ENCODE measurements at places on chromosomes 6 and 20.
A peak's percentile ranks its signal among the peaks of the same experiment; 100 is the strongest.

- peak; percentile 75 for DNase-seq
Observed at GRCh38 chr6:149317644-149318571, at the start of gene TAB2. TSS of gene TAB2 (plus strand) at chr6:149317712. CDS start at chr6:149369998, 52,286 bp downstream.

DNA sequence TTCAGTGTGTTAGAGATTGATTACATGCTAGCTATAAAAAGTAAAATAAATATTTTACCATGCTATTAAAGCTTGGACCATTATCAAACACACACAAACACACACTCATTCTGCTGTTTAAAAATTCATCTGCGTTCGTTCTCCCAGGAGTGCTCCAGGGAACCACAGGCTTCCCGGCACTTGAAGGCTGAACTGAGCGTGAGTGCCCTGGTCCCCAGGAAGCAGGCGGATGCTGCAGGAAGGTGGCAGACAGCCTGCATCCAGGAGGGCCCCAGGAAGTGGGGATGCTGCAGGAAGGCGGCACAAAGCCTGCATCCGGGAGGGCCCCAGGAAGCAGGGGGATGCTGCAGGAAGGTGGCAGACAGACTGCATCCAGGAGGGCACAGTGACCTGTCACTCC lies 147.2 kb upstream of the SNX9 start:
- DNase-seq: no peak

GRCh38 chr6:116482780-116483179 lies 21.6 kb downstream of the CALHM6 start:
- no peak for DNase-seq

DNA sequence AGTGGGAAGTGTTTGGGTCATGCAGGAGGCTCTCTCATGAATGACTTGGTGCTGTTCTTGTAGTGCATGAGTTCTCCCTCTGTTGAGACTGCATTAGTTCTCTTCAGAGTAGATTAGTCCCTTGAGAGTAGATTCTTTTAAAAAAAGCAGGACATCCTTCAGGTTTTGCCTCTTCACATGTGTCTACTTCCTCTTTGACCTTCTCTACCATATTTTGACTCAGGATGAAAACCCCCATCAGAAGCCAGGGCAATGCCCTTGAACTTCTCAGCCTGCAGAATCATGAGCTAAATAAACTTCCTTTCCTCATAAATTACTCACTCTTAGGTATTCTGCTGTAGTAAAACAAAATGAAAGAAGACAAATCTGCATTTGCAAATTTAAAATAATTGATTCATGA lies 170.3 kb downstream of the CD109 start:
- DNase-seq: no peak

GRCh38 chr6:126015863-126016262 lies 29.5 kb downstream of the TRMT11 start:
- no peak for DNase-seq

DNA sequence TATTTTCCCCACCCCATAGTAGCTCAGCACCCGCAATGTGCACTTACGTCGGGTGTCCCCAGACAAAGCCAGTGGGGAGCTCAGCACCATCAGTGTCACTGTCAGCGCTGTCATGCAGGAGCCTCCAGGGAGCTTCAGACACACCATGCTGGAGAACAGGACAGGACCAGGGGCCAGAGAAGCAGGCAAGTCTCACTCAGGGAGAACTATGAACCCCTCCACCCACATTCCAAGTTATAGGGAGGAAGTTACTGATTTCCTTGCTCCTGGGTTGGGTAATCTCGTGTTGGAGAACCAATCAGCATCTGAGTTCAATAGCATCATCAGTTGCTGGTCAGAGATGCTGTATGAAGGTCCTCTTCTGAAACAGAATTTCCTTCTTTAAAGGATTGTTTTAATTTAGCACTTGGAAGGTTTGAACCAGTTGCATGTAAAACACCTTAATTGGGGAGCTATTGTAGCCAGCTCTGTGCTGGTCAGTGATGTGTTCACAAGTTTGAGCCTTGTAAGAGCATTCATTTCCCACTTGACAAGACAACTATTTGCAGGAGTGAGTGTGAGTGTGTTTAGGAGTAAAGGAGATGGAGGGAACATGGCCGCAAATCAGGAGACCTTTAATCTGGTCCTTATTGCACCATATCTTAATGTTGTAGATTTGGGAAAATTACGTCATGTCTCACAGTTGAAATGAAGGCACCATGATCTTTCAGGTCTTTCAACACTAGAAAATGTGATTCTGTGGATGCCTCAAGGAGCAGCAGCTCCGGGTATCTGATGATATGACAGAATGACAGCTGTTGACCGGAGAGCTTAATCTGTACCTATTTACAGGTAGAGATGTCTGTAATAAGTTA lies at the start of gene HLA-DRB1:
TSS of gene HLA-DRB1 (minus strand) at position 253 of the 854 bp plus-strand sequence. CDS start at position 147, 106 bp downstream.
- DNase-seq: peak; percentile 92

DNA sequence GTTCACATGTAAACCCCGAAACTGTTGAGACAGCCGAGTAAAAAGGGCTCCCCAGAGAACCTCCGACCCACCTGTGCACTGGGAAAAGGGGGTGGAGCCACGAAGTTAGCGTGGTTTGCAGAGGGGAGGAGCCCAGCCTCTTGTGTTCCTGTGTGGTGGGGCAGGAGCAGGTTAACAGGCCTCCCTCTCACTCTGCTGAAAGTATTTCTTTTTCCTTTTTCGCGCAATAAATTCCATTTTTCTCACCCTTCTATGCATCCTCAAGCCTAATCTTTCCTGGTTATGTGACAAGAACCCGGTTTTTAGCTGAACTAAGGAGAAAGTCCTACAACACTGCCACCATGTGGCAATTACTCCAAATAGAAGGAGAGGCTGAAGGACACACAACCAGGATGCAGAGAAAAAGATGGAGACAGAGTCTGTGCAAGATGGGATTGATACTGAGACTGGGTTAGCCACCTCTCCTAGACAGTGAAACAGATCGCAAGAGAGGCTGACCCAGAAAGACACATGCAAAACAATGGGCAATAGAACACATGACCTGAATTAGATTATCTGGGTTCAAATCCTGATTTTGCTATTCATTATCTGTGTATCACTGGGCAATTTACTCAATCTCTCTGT lies 168.7 kb upstream of the PRSS16 start:
- peak; percentile 37 for DNase-seq

GRCh38 chr6:30769853-30770524 lies 25.6 kb upstream of the IER3 start:
- DNase-seq: no peak

DNA sequence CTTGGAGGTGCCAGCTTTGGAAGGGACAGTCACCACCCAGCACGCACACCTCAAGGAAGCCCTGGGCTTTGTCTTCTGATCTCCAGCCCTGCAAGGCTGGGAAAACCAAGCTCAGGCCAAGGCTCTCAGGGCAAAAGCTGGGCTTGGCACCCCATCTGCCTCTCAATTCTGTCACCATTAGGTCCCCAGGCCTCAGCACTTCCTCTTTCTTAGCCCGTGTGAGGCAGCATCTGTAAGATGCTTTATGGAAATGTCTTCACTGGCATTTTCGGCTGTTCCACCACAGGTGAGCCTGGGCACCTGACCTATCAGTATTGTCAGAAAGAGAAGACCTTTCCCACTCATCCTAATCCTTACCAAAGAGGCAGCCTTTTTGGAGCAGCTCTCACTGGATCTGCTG lies 24.6 kb downstream of the GMEB2 start:
- DNase-seq: no peak

DNA sequence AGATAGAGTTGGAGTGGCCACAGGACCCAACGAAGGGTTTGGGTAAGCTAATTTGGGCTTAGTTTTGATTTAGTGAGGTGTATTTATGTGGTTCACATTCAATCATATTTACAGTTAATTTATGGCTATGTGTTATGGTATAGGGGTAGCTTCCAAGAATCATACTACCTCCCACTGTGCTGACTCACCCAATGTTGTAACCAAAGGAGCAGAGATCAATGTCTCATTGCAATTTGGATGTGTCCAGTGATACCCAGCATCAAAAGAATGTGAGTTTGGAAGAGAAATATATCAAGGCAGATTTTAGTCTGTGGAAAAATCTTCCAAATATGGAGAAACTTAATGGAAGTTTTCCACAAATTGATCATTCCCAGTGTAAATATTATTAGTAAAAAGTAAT lies 25.3 kb upstream of the SMIM8 start:
- no peak for DNase-seq

GRCh38 chr20:50572938-50573777 lies 63.0 kb downstream of the PTPN1 start:
- peak; percentile 78 for DNase-seq
